ENCODE measurements at places on chromosomes 2 and 18.

GRCh38 chr2:100412881-100413321, 4.6 kb downstream of the CHST10 start:
- no peak for DNase-seq

- DNase-seq: no peak
These were observed 116.9 kb downstream of the NR4A2 start for GRCh38 chr2:156215656-156216055.

DNA sequence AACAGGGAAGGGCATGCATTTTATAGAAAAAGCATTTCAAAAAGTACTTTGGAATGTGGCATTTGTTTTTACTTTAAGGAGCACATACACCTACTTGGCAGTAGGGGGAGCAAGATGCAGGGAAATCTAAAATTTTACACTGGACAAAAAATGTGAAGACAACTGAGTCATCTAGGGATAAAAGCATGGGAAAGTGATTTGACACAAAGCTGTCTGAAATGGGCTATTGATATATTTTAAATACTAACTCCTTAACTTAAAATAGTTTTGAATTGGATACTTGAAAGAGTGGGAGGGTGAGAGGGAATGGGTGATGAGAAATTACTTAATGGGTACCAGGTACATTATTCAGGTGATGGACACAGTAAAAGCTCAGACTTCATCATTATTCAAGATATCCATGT, 15.8 kb downstream of the TMEM200C start:
- no peak for DNase-seq

- DNase-seq: no peak
These were observed 451.4 kb downstream of the TMX3 start for GRCh38 chr18:68263481-68263880.

DNA sequence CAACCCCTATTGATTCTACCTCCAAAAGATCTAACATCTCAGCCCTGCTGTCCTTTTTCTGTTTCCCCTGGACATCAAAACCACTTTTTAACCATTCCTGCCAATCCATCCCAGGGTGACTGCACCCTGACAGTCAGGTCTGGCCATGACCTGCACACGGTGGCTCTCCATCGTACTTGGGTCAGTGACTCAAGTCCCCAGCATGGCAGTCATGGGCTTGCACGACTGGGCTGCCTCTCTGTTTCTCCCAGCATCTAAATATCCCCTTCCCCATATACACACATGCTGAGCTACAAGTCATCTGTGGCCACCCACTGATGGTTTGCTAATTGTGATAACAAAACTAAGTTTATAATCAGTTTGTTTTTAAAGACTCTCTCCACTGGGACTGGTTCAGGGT, 6.6 kb downstream of the NCK2 start:
- DNase-seq: no peak

DNA sequence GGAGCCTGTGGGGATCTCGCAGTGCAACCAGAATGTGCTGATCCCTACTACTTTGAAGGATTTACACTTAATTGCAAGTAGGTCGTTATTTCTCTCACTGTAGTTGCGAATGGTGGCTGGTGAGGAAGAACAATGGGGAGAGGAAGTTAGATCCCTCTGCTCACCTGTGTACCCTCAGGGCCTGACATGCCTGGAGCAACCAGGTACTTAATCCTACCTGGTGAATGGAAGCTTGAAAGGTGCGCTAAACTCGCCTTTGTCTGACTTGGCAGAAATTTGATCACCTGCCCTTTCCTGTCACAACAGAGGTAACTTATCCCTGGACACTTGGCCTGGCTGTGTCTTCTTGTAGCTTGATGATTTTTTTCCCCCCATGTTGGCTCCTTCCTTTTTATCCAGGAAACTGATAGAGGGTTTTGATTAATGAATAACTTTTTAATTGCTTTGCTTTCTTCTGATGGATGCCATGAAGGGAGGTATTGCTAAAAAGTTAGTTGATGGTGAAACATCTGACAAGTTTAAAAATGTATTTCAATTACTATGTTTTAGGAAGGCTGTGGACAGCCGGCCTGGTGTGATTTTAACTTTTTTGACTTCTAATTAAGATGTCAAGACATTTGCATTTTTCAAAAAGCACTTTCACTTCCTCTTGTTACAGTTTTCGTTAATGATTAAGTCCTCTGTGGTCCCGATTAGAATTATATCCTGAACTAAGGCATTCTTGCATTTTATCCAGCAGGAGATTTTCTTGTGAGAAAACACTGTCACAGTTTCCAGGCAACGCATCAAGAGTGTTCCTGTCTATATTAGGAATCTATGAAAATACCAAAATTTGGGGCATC, 9.2 kb downstream of the SGPP2 start:
- DNase-seq: no peak

GRCh38 chr2:181117206-181117925, 137.0 kb downstream of the UBE2E3 start:
- no peak for DNase-seq

DNA sequence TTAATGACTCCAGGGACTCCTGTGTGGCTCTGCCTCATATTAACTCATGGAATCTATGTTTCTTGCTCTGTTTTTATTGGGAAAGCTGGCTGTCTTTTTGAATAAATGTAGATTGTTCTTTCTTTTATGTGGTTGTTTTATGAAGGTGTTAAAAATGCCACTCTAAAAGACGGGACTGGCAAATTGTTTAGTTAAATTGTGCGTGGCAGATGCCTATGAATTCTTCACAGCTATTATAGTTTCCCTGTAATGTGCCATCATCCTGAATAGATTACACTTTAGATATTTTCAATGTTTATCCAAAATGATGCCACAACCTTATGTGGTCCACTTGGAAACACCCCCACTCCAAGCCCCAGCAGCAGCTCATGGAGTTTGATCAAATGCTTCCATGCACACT, 149.7 kb downstream of the ST6GAL2 start:
- DNase-seq: no peak

- no peak for DNase-seq
These were observed 50.9 kb upstream of the MGAT4A start for GRCh38 chr2:98781822-98782221.

GRCh38 chr2:71925268-71926088, 222.2 kb downstream of the CYP26B1 start:
- DNase-seq: no peak

DNA sequence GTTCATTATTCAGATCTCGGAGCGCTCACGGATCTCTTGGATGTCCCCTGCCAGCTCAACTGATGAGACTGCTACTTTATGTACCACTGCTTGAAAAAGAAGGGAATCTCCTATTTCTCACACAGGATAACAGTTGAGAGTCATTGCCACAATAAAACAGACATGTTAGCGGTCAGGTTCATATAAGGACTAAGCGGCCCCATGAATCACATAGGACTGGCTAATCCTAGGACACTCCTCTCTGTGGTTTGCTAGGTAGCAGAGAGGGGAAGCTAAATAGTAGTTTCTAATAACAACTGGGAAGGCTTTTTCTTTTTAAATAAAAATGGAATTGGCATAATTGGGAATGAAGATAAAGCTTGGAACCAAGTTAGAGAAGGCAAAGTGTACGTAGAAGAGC, 15.9 kb upstream of the TGFA start:
- DNase-seq: no peak

DNA sequence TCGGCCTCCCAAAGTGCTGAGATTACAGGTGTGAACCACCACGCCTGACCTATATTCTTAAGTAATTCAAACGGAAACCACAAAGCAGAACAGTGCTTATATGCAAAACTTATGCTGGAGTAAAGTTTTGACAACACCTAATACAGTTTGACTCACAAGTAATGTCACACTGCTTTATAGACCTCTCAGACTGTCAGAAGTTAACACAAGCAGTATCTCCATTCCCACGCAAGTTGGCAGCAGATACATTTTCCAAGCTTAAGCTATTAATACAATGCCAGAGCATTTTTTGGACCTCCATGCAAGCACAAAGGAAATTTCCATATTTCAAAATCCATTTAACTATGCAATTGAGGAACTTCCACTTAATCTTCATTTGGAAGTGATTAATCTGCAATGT, 21.0 kb upstream of the SANBR start:
- DNase-seq: no peak

DNA sequence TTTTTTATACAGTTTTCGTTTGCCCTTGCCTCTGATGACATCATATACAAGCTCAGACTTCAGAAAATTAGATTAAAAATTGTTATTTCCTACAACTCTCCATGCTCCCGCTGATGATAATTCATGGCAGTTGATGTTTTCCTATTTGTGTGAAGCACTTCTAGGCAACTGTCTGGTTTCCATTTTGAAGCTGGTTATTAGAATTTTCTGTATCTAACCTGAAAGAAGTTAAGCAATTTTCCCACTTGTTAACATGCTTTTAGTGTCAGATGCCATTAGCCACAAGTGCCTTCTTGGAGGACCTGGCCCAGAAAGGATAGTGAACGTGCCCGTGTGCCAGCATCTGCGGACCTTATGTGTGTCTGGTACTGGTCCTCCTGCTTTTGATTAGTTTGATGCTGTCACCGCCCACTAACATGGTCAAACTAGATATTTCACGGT, 347.6 kb upstream of the RAB12 start:
- DNase-seq: no peak

- DNase-seq: peak; percentile 87
These were observed 25.4 kb downstream of the POLR1A start for GRCh38 chr2:86079981-86080911.

- DNase-seq: no peak
These were observed 4.4 kb downstream of the ACTR3 start for GRCh38 chr2:113894156-113894743.

DNA sequence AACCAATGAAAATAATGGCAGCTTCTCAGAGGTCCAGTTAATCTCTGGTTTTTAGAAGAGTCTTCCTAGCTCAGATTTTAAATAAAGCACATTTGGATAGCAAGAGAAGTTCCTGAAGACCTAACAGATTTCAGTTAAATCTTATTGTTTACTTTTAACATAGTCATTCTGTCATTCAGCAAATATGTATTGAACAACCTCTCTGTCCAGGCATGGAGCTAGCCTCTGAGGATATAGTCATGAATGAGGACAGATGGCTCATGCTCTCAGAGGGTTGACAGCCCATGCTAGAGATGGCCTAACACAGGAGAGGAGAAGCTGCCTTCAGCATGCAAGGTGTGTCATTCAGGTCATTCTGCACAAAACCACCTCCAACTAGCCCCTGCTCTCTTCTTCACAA, 6.2 kb downstream of the CCBE1 start:
- DNase-seq: no peak

- no peak for DNase-seq
These were observed 10.1 kb upstream of the GRHL1 start for GRCh38 chr2:9941196-9941995.

DNA sequence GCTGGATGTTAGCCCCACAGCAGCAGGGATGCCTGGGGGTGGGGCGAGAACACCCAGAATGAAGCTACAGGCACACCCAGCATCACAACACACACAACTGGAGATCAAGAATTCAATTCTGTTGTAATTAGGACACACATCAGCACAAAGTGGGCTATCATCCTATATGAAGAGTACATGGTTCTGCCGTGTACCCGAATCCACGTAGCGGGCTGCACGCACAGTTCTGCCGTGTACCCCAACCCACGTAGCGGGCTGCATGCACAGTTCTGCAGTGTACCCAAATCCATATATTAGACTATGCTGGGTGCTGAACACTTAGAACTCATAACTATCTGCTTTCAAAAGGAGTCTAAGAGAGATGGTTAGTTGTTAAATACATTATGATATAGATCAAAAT, 86.5 kb downstream of the EIPR1 start:
- DNase-seq: no peak

DNA sequence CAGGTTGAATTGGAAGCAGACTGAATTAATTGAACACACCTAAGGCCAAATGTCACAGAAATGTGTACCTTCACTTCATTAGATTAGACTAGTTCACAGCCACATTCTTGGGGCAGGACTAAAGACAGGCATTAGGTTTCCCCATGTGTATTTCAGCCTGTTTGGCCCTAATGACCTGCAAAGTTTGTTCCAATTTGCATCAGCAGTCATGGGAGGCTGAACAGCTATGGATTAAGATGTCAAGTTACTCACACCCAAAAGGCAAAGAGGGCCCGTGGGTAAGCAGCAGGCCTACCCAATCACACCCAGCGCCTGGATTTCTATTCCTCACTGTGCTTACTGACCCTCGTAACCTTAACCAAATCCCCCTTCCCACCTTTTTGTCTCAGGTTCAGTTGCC, 99.6 kb upstream of the RIOK3 start:
- no peak for DNase-seq

GRCh38 chr2:36357847-36358659, 2.5 kb downstream of the CRIM1 start:
- DNase-seq: no peak

- no peak for DNase-seq
These were observed 71.3 kb downstream of the BAZ2B start for GRCh38 chr2:159545085-159545484.

- no peak for DNase-seq
These were observed 23.3 kb upstream of the ROCK1 start for GRCh38 chr18:21134895-21135294.

GRCh38 chr2:143674051-143674450, 544.8 kb downstream of the ARHGAP15 start:
- no peak for DNase-seq

DNA sequence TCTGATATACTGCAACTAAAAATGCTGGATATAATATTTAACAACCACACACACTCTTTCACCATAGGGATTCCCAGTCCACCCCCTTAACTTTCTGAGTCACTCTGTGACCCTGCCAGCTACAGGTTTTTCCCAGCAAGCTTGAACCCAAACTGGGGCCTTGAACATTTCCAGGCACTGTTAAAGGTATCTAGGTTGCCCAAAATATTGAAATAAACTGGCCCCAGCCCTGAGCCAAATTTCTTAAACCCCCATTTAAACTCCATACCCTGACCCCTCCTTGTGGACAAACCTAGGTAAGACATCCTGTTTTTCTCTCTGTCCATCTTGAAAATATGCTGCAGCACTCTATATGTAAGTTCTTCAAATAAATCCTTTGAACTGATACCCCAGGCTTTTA, 19.7 kb upstream of the DCTN1 start:
- no peak for DNase-seq

- DNase-seq: no peak
These were observed 3.7 kb downstream of the TMEM37 start for GRCh38 chr2:119435081-119435952.

DNA sequence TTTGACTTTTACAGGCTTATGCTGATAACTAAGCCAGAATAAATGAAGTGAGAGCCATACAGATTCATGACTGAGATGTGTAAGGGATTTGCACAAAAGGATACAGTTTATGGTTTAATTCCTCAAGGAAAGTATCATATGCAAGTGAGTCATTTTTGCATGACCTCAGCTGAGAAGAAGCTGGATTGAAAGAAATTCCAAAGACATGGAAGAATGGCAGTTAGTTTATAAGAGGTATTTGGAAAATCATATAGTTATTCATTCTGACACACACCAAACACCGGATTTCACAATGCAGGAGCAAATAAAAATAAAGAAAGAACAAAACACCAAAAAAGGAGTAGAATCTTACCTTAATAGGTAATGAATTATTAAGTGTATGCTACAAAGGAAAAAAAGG, 83.2 kb upstream of the RND3 start:
- no peak for DNase-seq

- no peak for DNase-seq
These were observed 237.8 kb downstream of the PLCL1 start for GRCh38 chr2:198042189-198042588.
